ENCODE measurements at places on chromosomes 3 and 15.
A peak's percentile ranks its signal among the peaks of the same experiment; 100 is the strongest.

DNA sequence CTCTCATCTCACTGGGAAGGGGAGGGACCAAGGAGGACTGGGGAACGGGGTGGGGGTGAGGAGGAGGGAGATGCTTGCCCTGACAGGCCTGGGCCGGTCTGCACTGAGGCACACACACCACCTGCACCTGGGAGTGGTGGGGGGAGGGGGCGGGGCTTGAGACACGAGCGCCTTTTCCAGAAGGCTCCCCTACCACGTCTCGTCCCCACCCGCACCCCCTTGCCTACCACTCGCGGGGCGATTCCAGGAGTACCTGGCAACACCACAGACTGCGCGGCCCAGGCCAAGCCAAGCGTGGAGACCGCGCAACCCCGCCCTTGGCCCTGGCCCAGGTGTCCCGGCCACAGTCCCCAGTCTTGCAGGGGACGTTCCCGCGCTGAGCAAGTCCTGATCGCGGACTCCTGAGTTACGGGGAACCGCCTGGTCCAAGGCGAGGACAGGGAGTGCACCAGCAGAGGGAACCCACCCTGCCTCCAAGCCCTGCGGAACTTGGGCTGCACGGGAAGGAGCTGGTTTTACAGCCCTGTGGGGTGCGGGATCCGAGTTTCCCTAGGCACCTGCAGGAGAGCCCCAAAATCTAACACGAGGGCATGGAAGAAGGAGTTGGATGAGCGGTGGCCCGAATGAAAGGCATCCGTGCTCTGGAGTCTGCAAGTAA is 68.1 kb upstream of the SH3GL3 start:
- no peak for DNase-seq

DNA sequence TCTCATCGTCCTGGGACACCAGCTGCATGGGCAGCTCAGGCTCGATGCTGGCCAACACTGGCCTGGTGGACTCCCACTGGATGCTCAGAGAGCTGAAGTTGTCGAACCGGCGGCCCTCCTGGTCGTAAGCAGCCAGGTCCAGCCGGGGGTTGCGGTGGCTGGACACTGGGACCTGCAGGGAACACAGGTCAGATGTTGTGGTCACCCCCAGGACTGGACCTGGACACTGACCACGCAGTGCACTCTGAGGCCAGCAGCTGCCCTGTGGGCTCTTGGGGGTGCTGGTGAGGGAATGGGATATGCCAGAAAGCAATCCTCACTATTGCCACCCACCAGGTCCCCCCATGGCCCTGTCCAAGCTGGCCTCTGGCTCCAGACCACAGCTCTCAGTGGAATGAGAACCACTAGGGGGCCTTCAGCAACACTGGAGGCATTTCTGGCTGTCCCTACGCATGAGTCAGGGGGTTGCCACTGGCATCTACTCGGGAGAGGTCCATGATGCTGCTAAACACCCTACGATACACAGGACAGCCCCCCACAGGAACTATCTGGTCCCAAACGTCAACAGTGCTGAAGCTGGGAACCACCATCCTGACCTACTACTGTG is 66.1 kb downstream of the NUP210 start:
- peak; percentile 50 for DNase-seq

DNA sequence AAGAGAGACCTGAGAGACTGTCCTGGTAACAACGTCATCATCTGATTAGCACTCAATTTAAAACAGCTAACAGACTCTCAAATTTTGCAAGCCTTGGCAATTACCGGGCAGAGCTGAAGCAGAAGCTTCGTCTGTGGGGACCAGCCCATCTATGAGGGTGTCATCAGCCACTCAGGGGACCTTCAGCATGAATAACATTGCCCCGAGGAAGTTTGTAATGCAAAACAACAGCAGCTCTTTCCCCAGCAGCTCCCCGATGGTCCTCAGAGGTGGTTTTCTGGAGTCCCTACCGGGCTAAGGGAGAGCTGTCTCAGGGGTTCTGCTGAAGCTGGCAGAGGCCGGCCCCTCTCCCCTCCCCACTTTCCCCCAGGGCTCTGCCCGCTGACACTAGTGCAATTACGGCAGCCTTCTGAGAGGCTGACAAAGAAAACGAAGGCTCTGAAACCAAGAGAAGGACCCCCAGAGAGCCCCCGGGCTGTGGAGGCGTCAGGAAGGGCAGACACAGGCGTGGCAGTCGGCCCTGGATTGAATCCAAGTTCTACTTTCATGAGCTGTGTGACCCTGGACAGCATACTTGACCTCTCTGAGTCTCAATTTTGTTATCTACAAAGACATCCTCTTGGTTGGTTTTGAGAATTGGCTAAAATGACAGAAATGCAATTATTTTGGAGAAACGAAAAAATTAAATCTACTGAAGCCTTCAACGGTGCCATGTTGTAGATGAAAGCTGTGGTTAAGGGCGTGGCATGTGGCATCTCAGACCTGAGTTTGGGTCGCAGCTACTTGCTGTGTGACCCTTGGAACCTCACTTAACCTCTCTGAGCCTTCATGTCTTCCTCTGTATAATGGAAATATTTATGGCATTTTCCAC is 102.1 kb upstream of the TLE3 start:
- DNase-seq: no peak

- no peak for DNase-seq
Observed at GRCh38 chr3:172048599-172048998, 9.2 kb downstream of the FNDC3B start.
